ENCODE measurements at places on chromosomes 5 and 9.

- no peak for DNase-seq
Observed at GRCh38 chr9:134220311-134220710, 55.9 kb upstream of the RNU6ATAC start.

- no peak for DNase-seq
Observed at GRCh38 chr5:95937607-95938152, 24.0 kb downstream of the ELL2 start.

DNA sequence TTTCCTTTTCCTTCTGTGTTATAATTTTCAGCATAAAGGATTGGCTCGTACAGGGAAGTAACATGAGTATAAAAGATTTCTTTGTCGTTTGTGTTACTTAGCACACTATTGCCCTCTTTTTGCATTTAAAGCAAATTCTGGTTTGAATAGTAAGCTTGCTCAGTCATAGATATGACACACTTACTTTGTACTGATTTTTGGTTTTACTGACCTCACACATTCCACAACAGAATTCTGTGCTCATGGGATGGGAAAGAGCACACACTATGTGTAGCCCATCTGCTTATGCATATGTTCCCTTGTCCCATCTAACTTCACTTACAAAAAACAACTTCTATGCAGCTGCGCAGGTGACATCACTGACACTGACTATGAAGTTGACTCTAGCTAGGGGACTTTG is 111.9 kb upstream of the MTAP start:
- DNase-seq, result no peak

DNA sequence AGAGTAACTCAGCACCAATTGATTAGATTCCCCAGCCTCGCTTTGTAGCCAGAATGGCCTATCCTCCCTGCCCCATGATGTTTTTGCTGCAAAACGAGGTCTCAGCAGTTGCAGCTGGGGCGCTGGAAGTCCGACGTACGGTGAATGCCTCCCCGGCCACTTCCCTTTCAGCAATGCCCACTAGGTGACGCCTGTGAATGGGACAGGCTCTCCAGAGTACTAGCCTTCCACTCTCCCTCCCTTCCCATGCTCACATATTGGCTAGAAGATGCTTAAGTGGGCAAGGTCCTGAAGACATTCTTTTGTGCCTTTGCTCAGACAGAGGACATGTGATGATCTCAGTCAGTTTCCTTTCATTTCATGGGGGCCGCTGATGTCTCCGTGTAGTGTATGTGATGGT is 50.8 kb downstream of the DMRT2 start:
- peak; percentile 53 for DNase-seq

DNA sequence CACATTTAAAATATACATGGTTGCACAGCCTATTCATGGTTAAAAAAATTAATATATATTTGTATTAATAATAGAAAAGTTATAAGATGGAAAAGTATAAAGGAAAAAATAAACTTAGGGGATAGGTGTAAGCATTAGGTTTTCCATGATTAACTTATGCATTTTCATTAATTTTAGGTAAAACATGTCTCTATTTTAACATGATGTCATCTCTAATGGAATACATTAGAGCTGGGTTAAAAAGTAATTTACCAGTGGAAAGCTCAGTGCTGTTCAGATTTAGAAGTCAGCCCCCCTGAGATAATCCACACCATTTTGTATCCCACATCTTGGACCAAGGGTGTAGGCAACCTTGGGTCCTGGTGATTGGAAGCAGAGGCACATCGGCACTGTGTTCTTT is 49.7 kb downstream of the SNX24 start:
- no peak for DNase-seq

DNA sequence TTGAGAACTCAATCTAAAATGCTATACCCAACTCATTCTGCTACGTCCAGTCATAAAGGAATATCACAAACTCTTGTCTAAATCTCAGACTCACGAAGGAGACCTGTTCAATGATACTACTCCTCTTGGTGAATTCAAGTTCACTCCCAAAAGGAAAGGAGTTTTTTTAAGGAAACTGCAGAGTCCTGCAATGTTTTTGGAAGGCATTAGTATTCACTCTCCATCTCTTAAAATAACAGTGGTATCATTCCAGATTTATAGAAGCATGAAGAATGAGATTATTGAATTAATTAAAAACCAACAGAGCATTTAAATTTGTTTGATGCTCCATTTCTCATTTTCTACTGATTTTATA is 73.4 kb downstream of the FOXD1 start:
- DNase-seq, result no peak

DNA sequence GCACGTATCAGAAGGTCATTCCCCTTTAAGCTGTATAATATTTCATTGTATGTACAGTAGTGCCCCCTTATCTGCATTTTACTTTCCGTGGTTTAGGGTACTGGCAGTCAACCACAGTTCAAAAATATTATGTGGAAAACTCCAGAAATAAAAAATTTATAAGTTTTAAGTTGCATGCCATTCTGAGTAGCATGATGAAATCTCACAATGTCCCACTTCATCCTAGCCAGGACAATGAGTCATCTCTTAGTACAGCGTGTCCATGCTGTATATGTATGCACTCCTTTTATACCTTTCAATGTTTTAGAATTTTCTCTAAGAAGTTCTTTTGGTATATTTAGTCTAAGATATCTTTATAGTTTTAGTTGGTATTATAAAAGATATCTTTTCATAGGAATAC is 115.0 kb upstream of the HAND1 start:
- no peak for DNase-seq

DNA sequence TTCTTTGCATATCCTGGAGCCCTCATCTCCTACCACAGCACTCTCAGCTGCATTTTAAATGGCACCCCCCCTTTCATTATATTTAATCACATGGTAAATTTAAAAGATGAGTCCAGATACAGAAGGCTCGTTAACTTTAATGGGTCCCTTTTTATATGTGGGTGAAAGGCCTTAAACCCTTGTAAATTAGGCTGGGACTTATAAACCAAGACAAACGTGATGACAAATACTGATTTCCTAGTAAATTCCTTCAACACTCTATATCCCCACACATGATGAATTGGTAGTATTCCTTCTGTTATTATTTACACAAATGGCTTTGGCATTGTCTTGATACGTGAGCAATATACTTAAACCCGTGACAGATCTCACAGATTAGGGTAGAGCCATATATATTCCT is 210.6 kb downstream of the CAAP1 start:
- DNase-seq, result no peak

DNA sequence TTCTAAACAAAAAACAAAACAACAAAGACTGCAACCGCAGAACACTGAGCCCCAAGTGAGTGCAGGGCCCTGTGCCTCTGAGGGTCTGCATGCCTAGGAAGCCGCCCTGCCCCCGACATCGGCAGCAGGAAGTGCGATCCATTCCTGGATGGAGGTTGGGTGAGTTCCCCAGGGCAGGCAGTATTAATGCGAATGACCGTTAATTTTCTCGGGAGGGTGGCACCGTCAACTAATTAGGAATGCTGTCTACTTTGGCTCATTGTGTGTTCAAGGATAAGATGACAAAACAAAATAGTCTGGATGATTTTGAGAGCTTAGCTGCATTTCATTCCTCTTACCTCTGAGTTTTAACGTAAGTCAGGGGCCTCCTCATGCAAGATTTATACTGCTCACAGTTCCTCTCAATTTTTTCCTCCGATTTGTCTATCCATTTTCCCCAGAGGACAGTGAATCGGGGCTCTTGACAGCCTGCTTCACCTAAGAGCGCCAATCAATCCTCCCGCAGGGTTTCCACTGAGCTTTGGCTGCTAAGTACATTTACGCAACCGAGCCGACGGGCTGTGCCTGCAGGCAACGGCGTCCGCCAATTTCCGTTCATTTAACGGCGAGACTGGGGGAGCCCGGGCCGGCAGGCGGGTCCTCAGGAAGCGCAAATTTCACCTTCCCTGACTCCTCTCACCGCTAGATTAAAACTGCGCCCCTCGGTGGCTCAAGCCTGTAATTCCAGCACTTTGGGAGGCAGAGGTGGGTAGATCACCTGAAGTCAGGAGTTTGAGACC is 2.9 kb upstream of the NXNL2 start:
- DNase-seq, result peak; percentile 32

DNA sequence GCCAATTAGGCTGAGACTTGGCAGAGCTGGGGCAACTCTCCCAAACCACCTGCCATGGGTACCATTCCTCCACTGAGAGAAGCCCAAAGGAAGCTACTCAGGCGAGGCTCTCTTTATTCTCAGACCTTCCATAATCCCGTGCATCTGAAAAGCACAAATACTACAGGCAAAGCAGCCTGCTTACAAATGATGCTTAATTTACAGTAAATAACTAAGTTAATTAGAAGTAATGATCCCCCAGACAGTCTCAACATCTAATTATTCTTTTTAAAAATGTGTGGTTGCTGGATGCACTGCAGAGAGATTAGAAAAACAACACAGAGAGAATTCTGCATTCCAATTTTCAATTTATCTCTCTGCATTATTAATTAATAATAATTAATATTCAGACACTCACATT is 53.1 kb downstream of the AK8 start:
- DNase-seq, result no peak

GRCh38 chr9:35842795-35843194 is 13.8 kb downstream of the TMEM8B start:
- no peak for DNase-seq

DNA sequence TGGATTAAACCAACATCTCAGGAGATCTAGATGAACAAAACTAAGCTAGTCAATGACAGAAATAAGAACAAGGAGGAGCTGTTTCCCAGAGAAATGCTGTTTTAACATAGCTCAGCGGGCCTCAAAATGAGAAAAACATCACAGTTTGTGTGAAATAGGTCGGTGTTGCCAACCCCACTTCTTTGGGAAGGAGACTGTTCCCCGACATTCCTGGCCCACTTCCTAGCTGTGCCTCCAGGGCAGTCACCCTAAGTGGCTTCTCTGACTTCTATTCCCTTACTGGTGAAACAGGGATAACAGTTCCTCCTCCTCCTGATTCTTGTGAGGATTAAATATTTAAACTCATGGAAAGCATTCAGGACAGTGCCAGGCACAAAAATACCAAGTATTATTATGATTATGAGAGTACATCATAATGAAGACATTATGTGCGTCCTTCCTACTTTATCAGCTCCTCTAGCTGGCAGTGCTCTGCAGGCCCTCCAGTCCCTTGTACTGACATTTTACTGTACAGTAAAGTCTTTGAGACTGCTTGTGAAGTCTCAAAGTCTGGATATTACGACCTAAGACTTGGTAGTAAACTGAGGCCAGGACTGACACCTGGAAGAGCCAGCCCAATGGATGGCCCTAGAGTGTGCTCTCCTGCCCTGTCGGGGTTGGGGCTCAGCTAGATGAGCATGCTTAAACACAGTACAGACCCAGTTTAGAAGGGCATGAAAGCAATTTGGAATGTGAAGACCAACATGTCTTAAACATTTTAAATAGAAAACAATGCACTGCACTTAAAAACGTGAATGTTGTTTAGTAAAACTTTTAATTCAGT is 7.3 kb downstream of the ISCA1 start:
- no peak for DNase-seq

DNA sequence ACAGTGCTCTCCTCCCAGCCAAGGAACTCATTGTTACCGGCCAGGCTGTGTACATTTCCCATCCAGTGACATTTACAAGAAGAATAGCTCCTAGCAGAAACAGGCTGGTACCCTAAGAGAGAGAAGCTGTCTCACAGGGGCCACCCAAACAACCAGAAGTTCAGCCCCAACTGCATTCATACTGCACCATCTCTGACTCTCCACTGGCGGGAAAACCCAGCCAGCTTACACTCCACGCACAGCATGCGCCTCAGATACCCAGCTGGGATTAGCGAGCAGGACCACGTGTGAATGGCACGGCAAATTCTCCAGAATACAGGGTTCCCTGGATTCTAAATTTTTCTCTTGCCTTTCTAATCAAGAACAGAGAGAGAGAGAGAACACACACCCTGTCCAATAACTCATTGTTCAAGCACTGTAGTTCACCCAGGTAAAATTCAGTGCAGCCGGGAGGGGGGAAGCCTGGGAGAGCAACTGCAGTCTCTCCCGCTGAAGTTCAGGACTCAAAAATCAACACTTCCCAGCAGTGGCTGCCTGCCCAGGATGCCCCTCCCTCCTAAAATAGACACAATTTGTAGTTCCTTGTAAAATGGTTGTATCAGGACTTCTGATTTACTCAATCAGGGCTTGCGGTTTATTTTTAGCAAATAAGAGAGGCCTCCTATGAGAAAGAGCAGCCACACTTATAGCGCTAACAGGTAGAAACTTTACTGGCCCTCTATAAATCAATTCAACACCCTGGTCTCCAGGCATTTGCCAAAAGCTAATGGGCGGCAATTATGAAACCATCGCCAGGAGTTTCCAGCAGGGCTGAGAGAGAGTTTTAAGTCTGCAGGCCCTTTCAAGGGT is 2.2 kb downstream of the COL23A1 start:
- no peak for DNase-seq

DNA sequence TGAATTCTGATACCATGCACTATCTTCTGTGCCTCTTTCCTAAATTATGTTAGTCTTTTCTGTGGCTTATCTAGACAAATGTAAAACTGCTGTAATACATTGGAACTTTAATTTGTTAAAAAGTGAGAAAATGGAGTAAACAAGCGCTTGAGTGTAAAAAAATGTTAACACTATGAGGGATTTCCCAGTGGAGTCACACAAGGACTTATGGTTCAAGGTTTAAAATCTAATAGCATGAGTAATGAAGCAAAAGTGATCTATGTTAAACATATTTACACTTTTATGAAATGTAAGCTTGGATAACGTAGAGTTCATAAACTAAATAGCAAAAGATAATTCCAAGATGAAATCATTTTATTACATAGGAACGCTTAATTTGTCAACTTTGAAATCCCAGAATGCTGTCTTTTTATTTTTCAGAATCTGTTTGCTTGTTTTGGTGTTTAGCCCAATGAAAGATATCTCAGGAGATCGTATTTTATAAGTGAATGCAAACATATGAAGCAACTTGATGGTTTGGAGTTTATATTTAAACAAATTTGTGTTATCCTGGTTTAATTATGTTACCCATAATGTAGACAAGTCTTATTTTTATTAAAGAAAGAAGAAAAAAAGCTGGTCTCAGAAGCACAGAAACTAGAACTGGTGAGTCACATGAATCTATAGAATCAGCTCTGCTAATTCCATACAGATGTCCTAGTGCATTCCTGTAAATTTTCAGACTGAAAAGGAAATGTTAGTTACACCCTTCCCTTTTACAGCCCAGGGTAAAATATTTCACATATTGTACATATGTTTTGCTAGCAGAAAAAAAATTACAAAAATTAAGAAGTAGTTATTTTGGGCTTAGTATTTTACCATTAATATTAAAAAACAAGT is 34.2 kb upstream of the FBN2 start:
- no peak for DNase-seq

DNA sequence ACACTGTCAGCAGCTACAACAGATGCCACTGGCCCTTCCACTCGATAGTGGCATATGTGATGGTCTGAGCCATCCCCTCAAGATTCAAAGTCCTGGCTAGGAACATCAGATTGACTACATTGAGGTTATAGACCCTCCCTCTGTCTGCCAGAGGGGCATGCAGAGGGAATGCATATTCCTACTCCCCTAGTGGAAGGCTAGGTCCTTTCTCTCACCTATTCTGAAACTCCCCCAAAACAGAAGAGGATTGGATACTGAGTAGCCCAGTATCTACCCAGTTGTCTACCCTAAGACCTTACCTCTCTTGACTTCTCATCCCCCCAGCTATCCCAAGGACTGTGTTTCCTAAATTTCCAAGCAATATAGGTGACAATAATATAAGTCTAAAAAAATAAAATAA is 78.5 kb upstream of the PDE4D start:
- DNase-seq, result no peak

GRCh38 chr5:169944922-169945680 is 35.2 kb downstream of the INSYN2B start:
- DNase-seq, result no peak

GRCh38 chr5:61304590-61305381 is 27.3 kb upstream of the ZSWIM6 start:
- no peak for DNase-seq
